ENCODE measurements at places on chromosomes 2 and 18.

GRCh38 chr18:22136395-22136794 is 33.0 kb upstream of the GATA6 start:
- no peak for DNase-seq

DNA sequence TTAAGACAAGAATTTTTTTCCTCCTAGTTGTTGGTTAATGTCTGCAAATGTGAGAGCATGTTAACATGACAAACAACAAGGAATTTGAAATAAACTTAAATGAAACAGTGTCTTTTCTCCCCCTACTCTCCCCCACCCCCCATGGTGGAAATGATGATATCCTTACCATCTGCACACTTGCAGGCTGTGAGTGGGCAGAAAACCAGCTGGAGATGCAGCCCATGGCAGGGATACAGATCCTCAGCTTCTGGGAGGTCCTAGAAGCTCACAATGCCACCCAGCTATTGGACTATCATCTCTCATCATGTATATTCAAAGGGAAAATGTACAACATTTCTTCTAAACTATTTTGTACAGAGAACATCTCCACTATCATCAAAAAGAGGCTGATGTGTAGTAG is 196.8 kb downstream of the SLC8A1 start:
- DNase-seq: no peak

- peak; percentile 61 for DNase-seq
Observed at GRCh38 chr2:203327901-203328759, at the start of gene ABI2. ABI2 (plus strand) TSS chr2:203328394; CDS start chr2:203328515, 121 bp downstream.

GRCh38 chr18:79983793-79984192 is 4.6 kb downstream of the TXNL4A start:
- DNase-seq: no peak

GRCh38 chr2:62458671-62459081 is 47.3 kb downstream of the TMEM17 start:
- DNase-seq: no peak

DNA sequence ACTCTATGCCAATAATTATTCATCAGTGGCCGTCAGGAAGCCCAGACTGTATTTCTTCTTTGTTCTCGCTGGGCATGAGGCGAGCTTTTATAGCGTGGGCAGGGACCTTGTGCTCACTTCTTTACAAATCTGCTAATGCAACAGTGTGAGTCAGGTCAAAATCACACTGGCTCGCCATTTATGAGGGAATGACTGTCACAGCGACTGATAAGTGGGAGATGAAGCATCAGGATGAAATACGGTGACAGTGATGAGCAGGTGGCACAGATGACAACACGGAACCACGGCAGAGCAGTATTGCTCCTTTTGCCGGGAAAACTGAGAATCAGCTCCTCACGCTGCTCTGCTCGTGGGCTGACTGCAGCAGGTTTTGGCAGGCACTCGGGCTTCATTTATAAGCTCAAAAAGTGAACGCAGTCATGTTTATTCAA is 20.5 kb downstream of the TYMS start:
- no peak for DNase-seq

DNA sequence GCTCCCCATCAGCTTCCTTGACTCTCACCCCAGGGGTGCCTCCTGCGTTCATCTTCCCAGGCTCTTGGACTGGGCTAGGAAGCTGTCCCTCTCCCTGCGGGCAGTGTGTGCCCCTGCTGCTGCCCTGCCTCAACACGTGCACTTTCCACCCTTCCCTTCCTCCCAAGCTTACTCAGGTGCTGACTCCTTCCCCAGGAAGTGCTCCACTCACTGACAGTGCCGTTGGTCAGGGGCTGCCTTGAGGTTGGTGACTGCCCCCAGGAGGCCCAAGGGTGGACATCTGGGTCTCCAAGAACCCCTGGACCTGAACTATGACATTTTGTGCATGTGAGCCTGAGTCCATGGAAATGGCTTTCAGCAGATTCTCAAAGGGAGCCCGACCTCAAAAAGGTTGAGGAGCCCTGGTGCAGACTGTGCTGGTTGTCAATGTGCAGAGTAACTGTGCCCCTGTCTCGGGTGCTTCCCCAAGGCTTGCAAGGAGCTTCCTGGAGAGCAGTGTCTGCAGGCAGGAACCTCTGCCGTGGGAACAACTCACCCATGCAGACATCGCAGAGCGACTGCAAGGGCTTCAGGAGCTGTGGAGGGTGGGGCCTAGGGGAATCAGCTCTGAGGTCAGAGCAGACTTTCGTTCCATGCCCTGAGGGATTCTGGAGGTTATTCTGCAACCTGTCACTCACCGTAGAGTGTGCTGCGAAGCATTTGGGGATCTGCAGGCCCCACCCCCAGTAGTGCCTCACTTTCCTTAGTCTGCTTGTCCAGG is 116.5 kb upstream of the MCFD2 start:
- no peak for DNase-seq

- DNase-seq: no peak
Observed at GRCh38 chr18:25251068-25251467, 100.9 kb downstream of the ZNF521 start.

DNA sequence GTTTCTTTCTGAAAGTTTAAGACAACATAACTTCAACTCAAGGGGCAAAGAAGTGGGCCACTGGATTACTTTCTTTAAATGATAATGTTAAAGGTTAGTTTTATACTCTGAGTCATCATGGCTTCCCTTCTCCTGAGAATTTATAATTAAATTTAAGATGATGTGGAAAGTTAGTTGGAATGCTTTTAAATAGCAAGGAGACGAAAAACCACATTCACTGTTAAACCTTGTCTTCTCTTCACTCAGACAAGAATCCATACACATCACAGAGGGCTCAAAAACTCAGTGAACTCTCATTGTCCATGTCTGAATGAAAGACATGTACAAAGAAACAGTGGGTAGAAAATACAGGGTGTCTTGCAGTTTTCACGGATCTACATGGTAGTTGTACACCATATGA is 65.6 kb downstream of the COL5A2 start:
- DNase-seq: no peak

DNA sequence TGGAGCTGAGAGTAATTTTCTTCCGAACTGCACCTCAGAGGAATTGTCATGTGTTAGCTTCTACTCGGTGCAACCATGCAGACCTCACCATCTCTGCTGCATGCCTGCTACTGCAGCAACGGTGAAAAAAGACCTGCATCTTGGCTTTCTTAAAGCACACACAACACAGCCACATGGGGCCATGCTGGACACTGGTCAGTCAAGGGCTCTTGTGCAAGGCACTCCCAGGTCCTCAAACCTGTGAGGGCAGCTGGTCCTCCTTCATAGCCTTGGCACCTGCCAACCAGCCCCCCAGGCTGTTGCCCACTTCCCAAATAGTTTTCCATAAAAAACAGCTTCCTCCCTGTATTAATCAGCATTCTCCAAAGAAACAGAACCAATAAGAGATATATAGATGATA is 113.5 kb upstream of the TEX51 start:
- DNase-seq: no peak

DNA sequence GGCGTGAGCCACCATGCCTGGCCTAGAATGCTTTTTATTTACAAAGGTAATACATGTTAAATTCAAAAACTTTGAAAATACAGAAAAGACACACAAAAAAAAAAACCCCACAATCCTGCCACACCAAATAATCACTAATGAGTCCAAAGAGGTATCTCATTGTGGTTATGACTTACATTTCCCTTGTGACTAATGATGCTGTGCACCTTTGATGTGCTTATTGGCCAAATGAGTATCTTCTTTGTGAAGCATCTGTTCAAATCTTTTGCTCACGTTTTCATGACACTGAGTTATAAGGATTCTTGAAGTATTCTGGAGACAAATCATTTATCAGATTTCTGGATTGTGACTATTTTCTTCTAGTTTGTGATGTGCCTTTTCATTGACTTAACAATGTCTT is 6.4 kb upstream of the NLRC4 start:
- no peak for DNase-seq

GRCh38 chr2:172381275-172382027 is 45.9 kb upstream of the ITGA6 start:
- no peak for DNase-seq

DNA sequence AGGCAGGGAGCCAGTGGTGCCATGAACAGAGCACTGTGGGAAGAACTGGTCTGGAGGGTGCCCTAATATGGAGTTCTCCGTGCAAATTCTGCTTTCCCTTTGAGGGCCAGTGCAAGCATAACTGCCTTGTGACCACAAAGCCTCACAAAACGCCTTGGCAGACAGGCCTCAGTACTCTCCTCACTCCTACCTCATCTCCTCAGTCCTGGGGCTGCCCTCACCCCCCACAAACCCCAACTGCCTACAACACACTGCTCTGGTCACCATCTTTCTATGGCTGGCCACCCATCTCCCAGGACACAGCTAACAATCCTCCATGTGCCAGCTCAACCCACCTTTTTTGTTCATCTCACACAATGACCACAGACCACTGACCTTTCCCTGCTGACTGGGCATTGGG is 8.9 kb downstream of the COX5B start:
- DNase-seq: no peak

- no peak for DNase-seq
Observed at GRCh38 chr2:233056961-233057605, 3.1 kb upstream of the INPP5D start.

DNA sequence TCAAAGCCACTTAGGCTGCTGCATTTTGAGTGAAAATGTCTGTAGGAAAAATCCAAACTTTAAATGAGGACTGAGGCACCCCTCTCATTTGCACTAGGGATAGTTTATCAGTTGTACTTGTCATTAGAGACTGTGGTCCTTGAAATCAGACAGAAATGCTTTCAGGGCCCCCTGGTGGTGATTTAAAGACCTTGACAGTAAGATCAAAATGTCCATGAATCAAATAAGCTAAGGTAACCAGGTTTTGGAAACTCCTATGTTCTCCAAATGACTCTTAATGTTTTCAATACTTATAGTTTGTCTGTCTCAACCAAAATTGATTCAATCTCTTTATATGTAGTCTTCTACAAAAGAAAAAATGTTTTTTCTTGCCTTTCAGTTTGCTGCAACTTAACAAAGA is 28.8 kb upstream of the DDX18 start:
- peak; percentile 17 for DNase-seq

- no peak for DNase-seq
Observed at GRCh38 chr2:131056932-131057287, 36.4 kb downstream of the FAM168B start.

- no peak for DNase-seq
Observed at GRCh38 chr2:64230540-64230939, 86.3 kb upstream of the PELI1 start.

- no peak for DNase-seq
Observed at GRCh38 chr2:98205889-98206288, 118.9 kb downstream of the VWA3B start.

GRCh38 chr18:79200546-79201268 is 131.5 kb downstream of the ATP9B start:
- DNase-seq: peak; percentile 32

- no peak for DNase-seq
Observed at GRCh38 chr2:70473101-70473722, 80.4 kb downstream of the TGFA start.

DNA sequence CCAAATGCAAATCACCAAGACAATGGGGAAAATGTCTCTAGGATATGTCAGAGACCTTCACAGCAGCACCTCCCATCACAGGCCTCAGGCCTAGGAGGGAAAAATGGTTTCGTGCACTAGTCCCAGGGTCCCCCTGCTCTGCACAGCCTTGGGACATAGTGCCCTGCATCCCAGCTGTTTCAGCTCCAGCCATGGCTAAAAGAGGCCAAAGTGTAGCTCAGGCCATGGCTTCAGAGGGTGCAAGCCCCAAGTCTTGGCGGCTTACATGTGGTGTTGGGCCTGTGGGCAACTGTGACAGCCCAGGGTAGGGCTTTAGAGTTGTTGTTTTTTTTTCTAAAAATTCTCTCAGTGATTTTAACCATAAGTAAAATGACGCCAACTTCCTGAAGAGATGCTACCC is 25.5 kb upstream of the SOCS6 start:
- DNase-seq: no peak

- DNase-seq: no peak
Observed at GRCh38 chr2:29751390-29751789, 170.0 kb downstream of the ALK start.

GRCh38 chr18:7566567-7567473 is at the start of gene PTPRM:
PTPRM (plus strand) TSS chr18:7567316; CDS start chr18:7567819, 503 bp downstream.
- peak; percentile 37 for DNase-seq

DNA sequence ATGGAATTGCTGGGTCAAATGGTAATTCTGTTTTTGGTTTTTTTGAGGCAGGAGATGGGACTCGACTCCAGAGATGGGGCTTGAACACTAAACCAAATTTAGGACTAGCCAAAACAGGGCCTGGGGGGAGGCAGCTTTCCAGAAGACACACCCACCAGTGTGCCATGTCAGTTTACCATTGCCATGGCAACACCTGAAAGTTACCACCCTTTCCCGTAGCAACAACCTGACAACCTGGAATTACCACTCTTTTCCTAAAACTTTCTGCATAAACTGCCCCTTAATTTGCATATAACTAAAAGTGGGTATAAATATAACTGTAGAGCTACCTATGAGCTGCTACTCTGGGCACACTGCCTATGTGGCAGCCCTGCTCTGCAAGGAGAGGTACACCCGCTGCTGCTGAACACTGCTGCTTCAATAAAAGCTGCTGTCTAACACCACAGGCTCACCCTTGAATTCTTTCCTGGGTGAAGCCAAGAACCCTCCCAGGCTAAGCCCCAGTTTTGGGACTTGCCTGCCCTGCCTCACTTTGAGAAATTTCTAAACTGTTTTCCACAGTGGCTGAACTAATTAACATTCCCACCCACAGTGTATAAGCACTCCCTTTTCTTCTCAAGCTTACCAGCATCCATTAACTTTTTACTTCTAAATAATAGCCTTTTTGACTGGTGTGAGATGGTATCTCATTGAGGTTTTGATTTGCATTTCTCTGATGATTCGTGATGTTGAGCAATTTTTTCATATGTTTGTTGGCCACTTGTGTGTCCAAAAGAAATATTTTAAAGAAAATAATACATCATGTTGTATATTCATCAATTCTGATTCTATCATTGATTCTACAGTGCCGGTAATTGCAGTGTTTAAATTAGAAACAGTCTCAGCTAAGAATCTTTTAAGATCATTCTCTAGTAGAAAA is 10.6 kb downstream of the CDK15 start:
- DNase-seq: no peak

DNA sequence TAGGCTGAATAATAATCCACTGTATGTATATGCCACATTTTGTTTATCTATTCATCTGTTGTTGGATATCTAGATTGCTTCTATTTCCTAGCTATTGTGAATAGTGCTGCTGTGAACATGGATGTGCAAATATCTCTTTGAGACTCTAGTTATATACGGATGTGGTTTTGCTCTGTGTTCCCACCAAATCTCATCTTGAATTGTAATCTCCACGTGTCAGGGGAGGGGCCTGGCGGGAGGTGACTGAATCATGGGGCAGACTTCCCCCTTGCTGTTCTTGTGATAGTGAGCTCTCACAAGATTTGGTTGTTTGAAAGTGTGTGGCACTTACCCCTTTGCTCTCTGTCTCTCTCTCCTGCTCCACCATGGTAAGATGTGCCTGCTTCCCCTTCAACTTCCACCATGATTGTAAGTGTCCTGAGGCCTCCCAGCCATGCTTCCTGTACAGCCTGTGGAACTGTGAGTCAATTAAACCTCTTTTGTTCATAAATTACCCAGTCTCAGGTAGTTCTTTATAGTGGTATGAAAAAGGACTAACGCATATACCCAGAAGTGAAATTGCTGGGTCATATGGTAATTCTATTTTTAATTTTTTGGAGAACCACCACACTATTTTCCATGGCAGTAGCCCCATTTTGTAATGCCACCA is 86.1 kb upstream of the UPP2 start:
- peak; percentile 21 for DNase-seq

- DNase-seq: no peak
Observed at GRCh38 chr2:114156366-114157056, 266.6 kb downstream of the ACTR3 start.

GRCh38 chr2:26241928-26242436 is 2.5 kb downstream of the HADHA start:
- DNase-seq: no peak

Data from activated naive CD4-positive, alpha-beta T cell treated with anti-CD3 and anti-CD28 coated beads, Interleukin-2, amount 50 U/mL, for 16 hours (primary cell).